NCI-H187 (cell line): ENCODE measurements at places on chromosomes 2 and 18.

- DNase-seq, result no peak
Measured at GRCh38 chr2:66240286-66240685, 194.6 kb upstream of the MEIS1 start.

- no peak for DNase-seq
Measured at GRCh38 chr18:47558110-47558750, 306.8 kb upstream of the SKOR2 start.

DNA sequence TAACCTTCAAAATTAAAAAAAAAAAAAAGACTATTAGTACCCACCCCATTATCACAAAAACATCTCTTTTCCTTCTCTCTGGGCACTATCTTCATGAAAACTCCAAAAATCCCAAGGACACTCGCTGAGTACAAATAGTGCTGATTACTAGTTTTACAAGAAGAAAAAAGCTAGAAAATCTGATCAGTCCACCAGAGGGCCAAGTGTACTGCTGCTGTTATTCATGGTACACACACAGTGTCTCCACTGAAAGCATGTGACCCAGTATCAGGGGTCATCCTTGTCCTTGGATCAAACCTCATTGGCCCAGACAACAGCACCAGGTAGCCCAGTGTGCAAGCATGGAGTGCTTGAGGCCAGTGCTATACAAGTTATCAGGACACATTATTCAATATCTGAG, 382.7 kb upstream of the KLHL29 start:
- no peak for DNase-seq

GRCh38 chr2:9975805-9976447, 24.4 kb downstream of the GRHL1 start:
- DNase-seq, result no peak

DNA sequence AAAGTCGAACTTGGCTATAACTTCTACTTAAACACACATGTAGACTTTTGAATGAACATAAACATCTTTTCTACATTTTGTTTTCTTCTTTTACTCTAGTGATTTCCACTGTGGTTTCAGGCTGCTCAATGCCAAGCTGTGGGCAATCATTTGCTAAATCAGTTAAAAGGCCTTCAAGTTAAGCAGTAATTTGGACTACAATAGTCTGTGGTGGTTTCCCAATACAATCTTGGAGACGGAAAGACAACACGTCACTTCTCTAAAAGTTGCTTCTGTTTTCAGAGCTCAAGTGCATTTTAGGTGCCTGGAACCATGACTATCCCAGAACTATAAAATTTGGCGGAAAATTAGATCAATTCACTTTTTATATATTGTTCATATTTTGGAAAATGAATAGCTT, 69.4 kb downstream of the TXNL1 start:
- no peak for DNase-seq

GRCh38 chr2:86625096-86625495, 1.4 kb upstream of the RNF103 start:
- DNase-seq, result no peak

DNA sequence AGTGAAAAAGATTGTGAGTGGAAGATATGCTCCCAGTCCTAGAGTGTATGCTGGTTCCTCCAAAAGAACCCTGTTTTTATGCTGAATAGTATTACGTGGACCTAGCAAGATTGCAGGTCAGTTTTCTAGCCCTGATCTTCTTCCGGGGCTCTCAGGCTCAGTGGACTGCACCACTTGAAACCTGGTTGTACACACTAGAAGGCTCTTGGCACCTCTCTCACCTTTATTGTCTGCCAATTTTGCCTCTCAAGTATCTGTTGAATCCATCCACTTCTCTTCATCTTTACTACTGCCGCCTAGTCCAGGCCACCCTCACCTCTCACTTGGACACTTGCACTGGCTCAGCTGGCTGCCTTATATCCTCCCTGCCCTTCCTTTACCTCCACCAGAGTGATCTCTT, 16.8 kb downstream of the TTC39C start:
- peak; percentile 8 for DNase-seq

- no peak for DNase-seq
Measured at GRCh38 chr18:10508591-10508990, 17.2 kb upstream of the NAPG start.

- DNase-seq, result no peak
Measured at GRCh38 chr2:241040081-241040803, 41.8 kb downstream of the SNED1 start.

DNA sequence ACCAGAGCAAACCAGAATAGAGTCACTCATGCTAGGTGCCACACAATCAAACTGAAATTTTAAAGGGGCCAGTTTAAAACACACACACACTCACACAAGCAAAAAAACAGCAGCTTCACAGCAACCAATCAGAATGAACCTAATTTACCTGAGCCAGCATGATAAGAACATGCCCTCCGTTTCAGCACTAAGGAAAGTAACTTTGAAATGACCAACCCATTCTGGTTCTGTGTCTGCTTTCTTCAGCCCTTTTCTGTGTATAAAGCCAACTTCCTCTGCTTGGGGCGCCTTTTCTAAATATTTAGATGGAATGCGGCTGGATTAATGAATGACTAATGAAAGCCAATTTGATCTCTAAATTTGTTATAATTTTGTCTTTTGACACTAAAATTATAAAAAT, 629.1 kb downstream of the ZEB2 start:
- DNase-seq, result no peak

DNA sequence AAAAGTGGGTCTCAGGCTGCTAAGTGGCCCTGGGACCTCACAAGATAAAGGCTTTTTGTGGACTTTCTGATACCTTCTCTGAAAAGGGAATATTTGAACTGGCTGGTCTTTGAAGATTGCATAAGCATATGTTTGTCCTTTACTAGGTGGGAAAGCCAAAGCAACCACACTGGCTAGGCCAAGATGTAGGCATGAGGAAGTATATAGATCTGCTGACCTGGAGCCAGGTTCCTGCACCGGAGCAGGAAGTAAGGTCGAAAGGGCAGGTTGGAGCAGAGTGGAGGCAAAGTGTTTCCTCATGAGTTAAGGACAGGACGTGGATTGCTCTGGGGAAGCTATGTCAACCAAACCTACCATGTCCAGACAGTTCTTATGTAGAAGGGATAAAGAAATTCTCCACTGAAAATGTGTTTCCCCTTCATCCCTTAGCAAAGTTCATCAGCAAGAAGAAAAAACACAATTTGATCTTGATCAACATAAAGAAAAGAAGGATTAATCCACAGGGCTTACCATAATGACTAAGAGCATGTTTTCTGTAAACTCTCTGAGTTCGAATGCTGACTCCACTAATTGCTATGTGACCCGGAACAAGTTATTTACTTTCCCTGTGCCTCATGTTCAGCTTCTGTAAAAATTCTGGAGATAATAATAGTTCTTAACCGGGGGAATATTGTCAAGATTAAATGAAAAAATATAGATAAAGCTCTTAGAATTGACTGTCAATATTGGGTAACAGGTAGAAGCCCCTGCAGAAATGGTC, 156.1 kb upstream of the SRD5A2 start:
- no peak for DNase-seq

GRCh38 chr2:151475071-151475470, 65.4 kb downstream of the RIF1 start:
- DNase-seq, result no peak

GRCh38 chr2:43224131-43224570, 2.3 kb downstream of the ZFP36L2 start:
- no peak for DNase-seq

- no peak for DNase-seq
Measured at GRCh38 chr2:158676696-158677095, 118.4 kb upstream of the DAPL1 start.

DNA sequence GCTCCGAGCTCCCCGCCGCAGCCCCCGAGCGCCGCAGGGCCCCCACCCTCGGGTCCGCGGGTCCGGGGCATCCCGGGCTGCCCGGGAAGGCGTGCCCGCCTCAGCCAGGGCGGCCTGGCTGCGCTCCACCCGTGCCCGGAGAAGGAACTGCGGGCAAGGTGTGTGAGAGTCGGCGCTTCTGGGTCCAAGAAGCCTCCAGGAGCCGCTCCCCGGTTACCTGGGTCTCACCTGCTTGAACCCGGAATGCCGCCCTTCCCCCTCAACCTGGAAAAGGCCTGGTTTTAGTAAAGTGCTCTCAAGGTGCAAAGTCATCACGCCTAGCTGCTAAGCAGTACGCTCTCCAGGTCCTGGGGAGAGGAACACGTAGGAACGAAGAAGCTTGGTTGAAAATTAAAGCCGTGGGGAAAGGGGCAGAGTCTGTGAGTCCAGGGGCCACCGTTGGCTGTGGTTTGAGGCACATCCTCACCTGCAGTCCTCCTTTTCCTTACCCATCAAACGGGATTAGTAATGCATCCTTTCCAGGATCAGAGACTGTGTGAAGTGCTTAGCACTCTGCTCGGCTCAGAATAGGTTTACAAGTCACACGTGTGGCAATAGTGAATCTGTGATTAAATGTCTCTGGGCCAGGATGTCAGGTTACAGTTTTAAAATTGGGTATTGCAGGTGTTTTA, 1.2 kb downstream of the ASAP2 start:
- peak; percentile 49 for DNase-seq

GRCh38 chr2:152405206-152406118, 70.5 kb downstream of the FMNL2 start:
- no peak for DNase-seq

DNA sequence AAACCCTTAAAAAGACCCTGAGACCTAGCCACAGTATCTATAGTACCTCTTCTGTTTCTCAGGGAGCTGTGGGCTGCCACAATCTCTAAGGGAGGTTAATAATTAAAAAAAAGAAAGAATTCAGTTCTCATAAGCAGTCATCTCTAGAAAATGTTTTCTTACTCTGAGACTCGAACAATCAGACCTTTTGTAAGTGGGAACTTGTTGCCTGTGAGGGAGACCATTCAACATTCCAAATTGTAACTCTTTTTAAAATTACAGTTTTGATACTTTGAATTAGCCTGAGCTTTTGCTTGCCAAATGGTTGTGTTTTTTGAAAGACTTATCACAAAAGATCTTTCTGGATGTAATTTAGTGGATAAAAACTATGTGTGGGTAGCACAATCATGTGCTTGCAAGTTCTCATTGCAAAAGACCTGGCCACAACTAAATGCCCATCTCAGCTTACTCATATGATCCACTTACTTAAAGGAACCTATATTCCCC, 33.3 kb downstream of the IL1R2 start:
- DNase-seq, result no peak

DNA sequence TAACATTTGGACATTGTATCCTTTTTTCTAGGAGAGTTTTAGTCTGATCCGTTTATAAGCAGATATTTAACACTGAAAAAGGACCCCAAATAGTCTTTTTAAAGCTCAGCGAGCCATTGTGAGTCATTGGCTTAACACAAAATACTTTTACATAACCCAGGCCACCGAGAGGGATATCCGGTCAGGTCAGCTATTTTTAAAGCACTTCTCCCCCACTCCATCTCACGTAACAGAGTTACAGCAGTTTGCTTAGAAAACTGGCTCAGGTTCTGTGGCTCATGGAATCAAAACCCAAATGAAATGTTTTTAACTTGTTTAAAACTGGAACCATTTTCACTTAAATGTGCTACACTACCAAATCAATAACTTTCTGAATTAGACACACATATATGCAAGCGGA, 23.9 kb downstream of the COL4A3 start:
- no peak for DNase-seq

GRCh38 chr2:7599462-7600258, 682.4 kb downstream of the RNF144A start:
- no peak for DNase-seq

DNA sequence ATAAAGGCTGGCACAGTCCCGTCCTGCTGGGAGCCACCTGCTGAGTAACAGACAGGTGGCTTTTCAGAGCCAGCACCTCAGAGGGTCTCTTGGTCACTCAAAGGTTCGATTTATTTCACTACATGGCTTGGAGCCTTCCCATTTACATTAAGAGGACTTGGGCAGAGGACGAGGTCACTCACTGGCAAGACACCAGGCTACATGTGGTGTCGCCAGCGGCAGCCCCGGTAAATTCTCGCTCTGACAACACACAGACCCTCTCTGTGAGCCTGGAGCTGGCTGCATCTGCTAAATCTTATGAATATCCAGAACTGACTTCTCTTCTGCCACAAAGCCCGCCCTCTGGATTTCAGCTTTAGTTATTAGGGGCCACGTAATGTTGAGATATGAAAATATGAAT, 254.7 kb downstream of the VAPA start:
- DNase-seq, result no peak

DNA sequence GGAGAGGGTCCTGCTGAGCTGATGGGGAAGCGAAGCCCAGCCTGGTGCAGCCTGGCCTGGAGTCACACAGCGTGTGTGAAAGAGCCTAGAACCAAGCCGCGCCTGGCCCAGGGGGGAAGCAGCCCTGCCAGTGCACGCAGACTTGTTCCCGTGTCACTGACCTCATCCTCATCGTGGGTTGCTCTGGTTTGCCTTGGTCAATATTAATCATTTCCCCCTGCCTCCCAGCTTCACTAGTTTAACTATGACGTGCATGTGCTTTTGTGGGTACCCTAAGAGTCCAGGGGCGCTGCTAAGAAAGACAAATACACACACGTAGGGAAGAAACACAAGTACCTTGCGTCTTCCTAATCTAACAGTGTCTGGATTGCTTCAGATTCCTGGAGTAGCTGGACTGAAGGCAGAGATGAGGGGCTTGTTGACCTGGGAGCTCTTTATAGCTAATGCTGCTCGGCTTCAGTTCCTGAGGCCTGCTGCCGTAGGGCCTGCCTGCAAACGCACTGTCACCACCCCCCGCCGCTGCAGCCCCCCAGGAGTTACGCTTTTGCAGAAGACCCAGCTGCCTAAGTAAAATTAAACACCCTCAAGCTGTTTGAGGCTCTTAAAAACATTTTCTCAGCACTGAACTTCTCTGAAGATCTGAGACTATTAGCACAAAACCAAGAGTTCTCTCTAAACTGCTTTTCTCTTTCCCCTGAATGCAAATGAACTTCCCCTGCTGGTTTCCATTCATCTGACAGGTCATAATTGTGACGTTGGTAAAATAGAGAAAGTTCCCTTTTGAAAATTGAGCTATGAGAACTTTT, 159.2 kb downstream of the FAM210A start:
- DNase-seq, result no peak

- DNase-seq, result no peak
Measured at GRCh38 chr2:173667014-173667413, 298.2 kb downstream of the SP3 start.

- DNase-seq, result no peak
Measured at GRCh38 chr18:61922435-61922834, 29.6 kb upstream of the RNF152 start.

DNA sequence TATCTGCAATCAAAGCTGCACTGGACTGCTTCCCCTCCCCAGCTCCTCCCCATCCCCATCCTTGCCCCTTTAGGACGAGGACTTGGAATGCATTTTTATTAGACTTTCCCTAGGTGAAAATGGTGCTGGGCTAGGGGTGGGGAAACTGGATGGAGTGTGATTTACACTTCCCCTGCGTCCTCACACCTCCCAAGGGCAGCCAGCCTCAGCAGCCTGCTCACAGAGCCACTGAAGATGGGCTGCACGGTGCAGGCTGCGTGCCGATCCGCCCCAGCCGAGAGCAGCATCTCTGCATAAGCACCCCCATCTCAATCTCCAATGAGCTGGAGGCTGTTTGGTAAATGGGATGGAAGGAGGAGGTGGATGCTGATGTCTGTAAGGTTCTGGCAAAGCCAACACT, 87.6 kb downstream of the ZBTB7C start:
- DNase-seq, result no peak

GRCh38 chr2:20596973-20597859, 53.7 kb downstream of the HS1BP3 start:
- DNase-seq, result no peak
